ENCODE measurements at places on chromosomes 4 and X.

DNA sequence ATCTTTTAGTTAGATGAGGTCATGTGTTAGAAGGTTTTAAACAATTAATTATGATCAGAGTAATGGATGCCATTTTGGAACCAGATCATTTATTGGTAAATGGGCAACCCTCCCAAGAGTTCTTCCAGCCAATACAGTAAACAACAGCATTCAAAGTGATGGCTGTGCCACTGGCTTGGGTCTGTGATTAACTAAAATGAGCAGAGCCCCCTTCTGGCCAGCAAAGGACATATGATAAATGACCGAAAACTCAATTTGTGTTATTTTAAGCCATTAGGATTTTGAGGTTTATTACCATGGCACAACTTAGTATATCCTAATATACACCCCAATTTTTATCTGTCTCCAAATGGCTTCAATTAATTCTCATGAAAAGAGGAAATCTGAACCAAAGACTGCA lies 90.8 kb upstream of the NPFFR2 start:
- no peak for DNase-seq

DNA sequence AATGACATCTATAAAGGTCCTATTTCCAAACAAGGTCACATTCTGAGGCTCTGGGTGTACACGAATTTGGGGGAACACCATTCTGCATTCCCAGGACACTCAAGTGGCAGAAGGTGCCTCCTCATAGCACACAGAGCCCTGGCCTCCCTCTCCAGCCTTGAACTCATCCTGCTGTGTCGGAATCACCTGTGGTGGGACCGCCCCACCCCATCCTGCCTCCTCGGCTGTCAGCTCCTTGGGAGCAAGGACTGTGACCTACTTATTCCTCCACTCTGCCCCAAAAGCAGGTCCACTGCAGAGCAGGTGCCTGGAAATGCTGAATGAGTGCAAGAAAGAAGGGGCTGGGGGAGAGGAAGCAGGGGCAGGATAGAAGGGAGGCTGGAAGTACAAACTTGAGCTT lies 33.5 kb downstream of the HTRA3 start:
- no peak for DNase-seq

DNA sequence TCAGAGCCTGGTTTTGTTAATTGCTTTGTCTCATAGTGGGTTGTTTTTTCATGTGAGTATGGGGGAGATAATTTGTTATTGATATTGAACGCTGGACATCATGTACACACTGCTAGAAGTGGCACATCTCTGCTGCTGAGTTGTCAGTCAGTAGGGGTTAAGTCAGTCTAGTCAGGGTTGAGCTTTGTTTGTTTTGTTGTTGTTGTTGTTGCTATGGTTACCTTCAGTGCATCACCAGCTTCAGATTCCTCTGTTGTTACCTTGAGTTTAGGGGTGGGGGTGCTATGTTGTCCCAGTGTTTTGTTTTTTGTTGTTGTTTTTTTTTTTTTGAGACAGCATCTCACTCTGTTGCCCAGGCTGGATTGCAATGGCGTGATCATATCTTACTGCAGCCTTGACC lies 9.9 kb downstream of the YIPF6 start:
- DNase-seq: no peak

- no peak for DNase-seq
These were observed 806.3 kb downstream of the STIM2 start for GRCh38 chr4:27666943-27667342.

DNA sequence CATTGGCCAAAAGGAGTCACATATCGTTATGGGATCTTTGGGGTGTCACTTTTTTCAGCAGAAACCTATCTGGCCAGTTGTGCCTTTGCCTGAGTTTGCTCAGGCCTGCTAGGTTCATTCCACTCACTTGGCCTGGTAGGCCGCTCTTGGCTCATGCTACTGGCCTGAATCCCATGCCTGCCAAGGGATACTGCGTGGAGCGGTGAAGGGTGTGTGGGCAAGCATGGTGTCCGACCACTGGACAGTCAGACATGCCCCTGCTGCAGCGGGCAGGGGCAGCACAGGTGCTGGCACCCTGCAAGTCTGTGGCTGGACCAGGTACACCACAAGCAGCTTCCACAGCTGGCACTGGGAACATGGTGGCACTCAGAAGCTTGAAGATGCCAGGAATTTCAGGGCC lies 11.3 kb upstream of the PPM1K start:
- no peak for DNase-seq

- DNase-seq: no peak
These were observed 33.2 kb upstream of the ARSD start for GRCh38 chrX:2962381-2962780.

DNA sequence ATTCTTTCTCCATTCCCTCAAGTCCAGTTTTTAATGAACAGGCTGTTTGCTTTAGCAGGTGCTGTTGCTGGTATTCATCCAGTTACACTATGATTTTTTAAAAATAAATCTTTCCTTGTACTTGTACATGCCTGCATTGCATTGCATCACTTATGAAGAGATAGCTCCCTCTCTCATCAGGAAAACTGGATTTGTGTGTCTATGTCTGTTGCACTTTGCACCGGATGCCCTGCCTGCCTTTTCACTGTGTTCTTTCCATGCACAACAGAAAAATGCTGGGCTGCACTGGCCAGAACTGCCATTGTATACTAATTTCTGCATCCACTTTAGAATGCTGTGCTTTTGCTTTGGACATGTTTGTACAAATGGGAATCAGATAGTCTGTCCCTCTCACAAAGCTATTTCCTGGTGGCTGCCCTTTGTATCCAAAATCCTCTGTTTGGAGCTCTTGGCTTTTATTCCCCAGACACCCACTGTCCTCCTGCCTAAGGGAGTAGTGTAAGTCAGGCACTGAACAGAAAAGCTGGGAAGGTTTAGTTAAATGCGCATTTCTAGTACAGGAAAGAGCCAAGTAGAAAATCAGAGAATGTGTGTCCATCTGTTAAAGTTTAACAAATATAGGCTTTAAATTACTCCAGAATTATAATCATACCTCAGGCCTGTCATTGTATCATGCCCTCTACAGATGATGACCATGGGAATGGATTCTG lies 119.1 kb downstream of the MBNL3 start:
- no peak for DNase-seq

DNA sequence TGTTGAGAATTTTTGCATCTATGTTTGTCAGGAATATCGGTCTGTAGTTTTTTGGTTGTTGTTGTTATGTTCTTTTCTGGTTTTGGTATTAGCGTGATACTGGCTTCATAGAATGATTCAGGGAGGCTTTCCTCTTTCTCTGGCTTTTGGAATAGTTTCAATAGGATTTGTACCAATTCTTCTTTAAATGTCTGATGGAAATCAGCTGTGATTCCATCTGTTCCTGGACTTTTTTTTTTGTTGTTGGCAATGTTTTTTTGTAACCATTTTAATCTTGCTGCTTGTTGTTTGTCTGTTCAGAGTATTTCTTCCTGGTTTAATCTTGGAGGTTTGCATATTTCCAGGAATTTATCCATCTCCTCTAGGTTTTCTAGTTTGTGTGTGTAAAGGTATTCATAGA lies 81.5 kb upstream of the GK2 start:
- no peak for DNase-seq
